ENCODE measurements at places on chromosomes 2 and 18.

DNA sequence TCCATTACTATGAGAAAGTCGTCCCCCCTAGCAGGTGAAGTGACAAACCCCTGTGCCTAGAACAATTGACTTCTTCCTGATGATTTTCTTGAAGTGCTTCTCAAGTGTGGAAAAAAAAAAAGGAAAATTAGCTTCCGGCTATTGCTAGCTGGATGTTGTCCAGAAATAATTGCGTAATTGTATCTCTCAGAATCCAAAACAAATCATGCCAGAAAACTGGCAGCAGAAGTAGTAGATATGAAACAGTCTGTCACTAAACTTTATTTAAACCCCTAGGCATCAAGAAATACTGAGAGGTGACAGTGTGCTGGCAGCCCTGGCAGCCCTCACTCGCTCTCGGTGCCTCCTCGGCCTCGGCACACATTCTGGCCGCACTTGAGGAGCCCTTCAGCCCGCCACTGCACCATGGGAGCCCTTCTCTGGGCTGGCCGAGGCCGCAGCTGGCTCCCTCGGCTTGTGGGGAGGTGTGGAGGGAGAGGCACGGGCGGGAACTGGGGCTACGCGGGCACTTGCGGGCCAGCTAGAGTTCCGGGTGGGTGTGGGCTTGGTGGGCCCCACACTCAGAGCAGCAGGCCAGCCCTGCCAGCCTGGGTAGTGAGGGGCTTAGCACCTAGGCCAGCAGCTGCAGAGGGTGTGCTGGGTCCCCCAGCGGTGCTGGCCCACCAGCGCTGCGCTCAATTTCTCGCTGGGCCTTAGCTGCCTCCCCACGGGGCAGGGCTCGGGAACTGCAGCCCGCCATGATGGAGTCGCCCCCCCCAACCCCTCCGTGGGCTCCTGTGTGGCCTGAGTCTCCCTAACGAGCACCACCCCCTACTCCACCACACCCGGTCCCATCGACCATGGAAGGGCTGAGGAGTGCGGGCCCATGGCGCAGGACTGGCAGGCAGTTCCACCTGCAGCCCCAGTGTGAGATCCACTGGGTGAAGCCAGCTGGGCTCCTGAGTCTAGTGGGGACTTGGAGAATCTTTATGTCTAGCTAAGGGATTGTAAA, 80.5 kb upstream of the ABCA12 start:
- no peak for DNase-seq

DNA sequence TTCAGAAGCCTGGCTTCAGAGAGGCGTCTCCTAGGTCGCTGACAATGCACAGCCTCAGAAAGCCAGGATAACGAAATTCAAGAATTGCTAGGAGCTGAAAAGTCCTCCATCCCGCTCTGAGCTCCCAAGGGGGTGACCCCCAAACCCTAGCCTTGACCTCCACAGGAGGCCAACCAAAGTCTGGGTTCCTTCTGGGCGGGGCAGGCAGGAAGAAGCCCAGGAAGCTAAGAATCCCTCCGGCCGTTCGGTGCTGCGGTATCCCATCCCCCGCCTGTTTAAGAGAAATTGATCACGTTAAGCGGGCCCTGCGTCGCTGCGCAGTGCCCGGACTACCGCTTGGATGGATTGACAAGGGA, 2.5 kb upstream of the OSR1 start:
- DNase-seq: no peak

DNA sequence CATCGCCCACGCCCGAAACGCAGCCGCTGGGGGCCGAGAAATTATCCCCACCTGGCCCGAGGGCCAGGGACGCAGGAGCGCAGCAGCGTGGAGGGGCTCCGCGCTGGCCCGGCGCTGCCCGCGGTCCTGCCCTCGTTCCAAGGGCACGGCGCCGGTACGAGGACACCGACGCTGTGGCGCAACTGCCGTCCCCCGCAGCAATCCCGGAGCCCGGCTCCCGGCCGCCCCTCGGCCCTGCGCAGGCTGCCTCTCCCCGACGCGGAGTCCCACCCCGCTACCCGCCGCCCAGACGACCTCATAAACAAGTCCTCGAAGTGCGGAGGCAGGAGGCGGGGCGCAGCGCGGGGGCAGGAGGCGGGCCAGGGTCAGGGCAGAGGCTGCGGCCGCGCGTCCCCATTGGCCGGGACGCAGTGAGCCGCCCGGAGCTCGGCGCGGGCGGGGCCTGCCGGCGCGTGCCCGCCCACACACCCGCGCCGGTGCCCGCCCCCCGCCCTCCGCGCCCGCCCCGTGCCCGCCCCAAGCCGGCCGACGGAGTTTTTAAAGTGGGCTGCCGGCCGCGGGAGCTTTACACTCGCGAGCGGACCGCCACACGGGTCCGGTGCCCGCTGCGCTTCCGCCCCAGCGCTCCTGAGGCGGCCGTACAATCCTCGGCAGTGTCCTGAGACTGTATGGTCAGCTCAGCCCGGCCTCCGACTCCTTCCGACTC, at the start of gene EPAS1:
Gene EPAS1 (plus strand): TSS at position 568 of the 706 bp plus-strand sequence. CDS start 505 bp downstream, outside the sequence.
- DNase-seq: peak; percentile 45

GRCh38 chr2:7899923-7900322, 781.9 kb upstream of the ID2 start:
- no peak for DNase-seq

- DNase-seq: no peak
These were observed 6.5 kb downstream of the TMEM17 start for GRCh38 chr2:62499430-62500060.

DNA sequence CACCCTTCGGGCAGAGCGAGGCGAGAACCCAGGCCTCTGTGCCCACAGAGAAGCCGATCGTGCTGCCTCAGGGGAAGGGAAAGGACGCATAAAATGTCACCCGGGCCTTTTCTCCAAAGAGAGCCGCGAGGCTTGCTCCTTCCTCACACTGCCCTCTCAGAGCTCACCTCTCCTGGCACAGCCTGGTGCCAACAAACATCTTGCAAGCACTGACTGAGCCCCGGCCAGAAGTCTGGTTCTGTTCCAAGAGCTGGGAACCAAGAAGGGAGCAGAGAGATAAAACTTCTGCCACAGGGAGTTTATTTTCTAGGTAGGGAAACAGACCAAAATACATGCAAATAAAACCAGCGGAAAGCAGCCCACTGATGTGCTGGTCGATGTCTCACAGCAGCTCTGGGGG, 13.6 kb upstream of the ADI1 start:
- no peak for DNase-seq

GRCh38 chr18:48702346-48703027, 163.7 kb downstream of the CTIF start:
- DNase-seq: no peak

DNA sequence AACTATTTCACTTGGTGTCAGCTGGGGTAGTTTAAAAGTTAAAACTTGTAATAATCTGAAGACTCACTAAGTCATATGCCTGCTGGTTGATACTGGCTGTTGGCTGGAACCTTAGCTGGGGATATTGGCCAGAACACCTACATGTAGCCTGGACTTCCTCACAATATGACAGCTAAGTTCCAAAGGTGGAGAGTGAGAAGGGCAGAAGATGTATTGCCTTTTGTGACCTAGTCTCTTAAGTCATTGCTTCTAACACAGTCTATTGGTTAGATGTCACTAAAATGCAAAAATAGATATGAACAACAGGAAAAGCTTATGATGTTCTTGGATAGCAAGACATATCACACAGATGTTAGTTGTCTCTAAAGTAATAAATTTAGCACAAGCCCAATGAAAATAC, 113.2 kb upstream of the CHAC2 start:
- no peak for DNase-seq

DNA sequence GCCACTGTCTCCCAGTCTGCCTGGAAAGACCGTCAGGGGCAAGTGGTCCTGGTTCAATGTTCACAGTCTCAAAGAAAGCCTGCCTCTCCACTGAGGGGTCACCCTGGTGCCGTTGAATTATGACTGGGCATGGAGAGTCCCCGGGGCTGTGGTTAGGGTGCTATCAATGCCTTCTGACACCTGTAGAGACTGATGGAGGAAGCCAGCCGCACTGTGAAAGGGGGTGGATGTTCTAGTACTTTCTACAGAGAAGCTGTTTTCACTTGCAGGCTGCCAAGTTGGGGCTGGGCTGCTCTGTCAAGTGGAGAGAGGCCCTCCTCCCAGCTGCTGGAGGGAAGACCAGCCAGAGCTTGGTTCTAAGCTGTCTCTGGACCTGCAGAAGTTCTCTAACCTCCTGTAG, 80.5 kb downstream of the BCL2L11 start:
- DNase-seq: no peak

DNA sequence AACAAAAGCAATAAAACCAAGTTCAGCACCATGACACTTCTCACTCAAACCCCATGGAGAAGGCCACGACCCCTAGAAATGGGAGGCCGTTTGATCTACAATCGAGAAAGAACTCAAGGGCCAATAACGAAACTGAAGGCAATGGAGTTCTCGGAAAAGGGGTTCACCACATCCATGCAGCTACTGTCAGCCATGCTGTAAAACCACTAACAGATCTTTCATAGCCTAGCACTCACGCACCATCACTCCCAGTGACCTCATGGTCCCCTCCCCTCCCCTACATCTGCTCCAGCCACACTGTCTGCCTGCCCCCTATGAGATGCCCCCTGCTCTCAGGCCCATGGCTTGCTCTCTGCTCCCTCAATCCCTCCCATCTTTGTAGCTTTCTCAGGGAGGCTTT, 135.3 kb downstream of the TMEM163 start:
- DNase-seq: no peak

GRCh38 chr18:44899832-44900231, 219.1 kb downstream of the SETBP1 start:
- DNase-seq: peak; percentile 58

GRCh38 chr2:158276619-158277471, 175.2 kb downstream of the UPP2 start:
- DNase-seq: no peak

- no peak for DNase-seq
These were observed 168.8 kb downstream of the CDCA7 start for GRCh38 chr2:173523497-173523896.

GRCh38 chr2:85601771-85602475, 575 bp downstream of the TMEM150A start:
- peak; percentile 59 for DNase-seq

- no peak for DNase-seq
These were observed 3.0 kb downstream of the FZD7 start for GRCh38 chr2:202036601-202037037.

DNA sequence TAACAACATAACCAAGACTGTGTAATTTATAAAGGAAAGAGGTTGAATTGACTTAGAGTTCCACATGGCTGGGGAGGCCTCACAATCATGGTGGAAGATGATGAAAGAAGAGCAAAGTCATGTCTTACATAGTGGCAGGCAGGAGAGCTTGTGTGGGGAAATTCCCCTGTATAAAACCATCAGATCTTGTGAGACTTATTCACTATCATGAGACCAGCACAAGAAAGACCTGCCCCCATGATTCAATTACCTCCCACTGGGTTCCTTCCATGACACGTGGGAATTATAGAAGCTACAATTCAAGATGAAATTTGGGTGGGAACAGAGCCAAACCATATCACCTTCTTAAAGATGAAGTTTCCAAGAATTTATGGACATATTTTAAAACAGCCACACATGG, 2.5 kb upstream of the IL36RN start:
- no peak for DNase-seq

DNA sequence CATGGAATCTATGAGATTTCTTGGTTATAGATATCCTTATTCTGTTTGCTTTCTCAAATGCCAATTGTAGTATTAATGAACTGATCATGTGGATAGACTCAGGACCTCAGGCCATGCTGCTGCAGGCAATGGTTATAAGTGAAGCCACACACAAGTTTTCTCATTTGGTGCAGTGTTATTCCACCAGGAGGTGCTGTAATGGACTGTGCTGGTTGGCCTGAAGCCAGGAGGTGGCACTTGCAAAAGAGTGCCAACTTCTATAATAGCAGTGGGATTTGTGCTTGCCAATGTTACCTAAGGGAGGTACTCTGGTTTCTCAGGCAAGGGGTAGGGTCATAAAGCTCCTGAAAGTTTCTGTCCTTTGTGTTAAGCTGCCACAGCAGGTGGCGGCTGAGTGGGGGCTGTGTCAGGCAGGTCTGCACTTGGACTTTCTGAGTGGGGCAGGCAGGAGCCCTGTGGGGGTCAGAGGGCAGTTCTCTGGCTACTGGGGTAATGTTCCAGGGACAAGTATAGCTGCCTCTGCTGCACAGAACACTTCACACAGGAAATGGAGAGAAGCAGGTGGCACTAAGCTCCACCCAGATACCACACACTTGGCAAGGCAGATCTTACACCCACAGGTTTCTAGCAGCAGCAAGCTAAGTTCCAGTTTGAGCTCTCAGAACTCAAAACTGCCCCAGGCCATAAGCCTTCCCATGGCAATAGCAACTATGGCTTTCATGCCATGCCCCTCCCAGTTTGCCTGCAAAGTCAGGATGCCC, 352.6 kb upstream of the CWC22 start:
- peak; percentile 56 for DNase-seq

DNA sequence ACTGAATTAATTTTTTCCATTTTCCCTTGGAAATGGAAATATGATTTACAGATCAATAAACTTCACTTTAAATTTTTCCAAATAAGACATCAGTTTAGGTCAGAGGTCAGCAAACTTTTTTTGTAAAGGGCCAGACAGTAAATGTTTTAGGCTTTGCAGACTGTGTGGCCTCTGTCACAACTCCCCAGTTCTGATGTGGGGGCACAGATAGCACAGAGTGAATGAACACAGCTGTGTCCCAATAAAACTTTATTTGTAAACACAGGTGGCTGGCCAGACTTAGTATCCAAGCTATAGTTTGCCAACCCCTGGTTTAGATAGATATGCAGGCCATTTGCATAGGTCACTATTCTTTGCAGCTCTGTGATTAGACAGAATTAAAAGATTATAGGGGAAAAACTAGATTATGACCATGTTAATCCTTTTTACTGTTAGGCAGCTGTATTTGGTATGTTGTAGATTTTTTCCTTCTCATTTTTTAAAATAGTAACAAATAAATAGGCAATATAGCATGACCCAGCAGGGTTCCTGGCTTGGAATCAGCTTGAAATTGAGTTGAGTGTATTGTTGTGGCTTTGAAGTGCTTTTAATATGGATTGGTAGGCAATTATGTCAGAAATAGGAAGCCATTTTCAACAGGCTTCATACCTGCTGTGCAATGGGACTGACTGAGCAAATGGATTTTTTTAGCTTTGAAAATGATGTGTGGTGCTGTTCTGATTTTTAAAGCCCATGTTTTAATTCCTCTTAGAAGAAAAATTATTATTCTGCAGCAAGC, 59.7 kb downstream of the WDSUB1 start:
- no peak for DNase-seq

GRCh38 chr2:177106212-177106611, 106.4 kb upstream of the HNRNPA3 start:
- DNase-seq: peak; percentile 48

All from Karpas-422 (cell line).